ENCODE measurements at places on chromosomes 11 and 22.

DNA sequence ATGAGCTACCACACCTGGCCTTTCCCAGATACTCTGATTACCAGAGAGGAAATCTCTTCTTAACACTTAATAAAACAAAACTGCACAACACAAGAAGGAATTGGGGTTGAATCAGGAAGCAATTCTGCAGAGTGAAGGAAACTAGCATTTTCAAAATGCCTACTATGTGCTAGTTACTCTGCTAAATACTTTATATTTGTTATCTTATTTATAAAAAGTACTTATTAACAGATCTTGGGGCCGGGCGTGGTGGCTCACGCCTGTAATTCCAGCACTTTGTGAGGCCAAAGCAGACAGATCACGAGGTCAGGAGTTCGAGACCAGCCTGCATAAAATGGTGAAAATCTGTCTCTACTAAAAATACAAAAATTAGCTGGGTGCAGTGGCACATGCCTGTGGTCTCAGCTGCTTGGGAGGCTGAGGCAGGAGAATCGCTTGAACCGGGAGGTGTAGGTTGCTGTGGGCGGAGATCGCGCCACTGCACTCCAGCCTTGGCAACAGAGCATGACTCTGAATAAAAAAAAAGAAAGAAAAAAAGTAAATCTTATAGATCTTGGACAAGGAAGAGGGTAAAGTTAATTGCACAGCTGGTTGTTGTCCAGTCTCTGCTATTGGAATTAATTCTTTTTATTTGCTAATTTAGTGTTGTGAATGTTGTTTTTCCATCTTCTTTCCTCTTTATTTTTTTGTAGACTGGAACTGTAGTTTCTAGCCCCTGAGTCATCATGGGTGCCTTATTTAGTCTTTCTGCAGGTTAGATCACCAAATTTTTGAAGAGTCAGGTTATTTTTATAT lies 22.1 kb downstream of the TMEM135 start:
- no peak for DNase-seq

- no peak for DNase-seq
These were observed 16.3 kb downstream of the MYO7A start for GRCh38 chr11:77144196-77144856.

GRCh38 chr11:6655020-6655789 lies 404 bp downstream of the DCHS1 start:
- DNase-seq: no peak

GRCh38 chr11:69080257-69080995 lies 31.7 kb downstream of the TPCN2 start:
- no peak for DNase-seq

GRCh38 chr11:105861225-105861624 lies 160.8 kb downstream of the MSANTD4 start:
- no peak for DNase-seq
